ENCODE measurements at places on chromosomes 2 and 18. TPM values are rescaled to one million over a fixed set of nuclear protein-coding genes. Genes with fewer than 3 reads are reported as not detected.

Gene EN1
- not detected for polyA plus RNA-seq

Gene MBP
- polyA plus RNA-seq = 28.6 TPM

DNA sequence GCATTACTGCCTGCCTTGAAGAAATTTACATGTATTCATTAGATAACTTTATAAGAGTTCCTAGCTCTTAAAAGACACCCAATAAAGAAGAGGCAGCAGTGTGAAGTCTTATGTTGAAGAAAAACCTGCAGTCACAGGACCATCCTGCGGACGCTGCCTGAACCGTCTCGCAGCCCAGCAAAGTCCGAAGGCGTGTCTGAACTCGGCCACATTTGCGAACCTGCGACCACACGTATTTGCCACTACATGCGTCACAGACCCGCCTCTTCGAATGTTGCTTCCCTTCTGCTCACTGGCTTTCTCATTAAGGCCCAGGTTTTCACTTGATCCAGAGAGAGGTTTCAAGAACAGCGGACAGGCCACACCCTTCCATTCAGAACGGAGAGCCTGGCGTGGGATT, 41.2 kb downstream of the CNGA3 start:
- DNase-seq = no peak

DNA sequence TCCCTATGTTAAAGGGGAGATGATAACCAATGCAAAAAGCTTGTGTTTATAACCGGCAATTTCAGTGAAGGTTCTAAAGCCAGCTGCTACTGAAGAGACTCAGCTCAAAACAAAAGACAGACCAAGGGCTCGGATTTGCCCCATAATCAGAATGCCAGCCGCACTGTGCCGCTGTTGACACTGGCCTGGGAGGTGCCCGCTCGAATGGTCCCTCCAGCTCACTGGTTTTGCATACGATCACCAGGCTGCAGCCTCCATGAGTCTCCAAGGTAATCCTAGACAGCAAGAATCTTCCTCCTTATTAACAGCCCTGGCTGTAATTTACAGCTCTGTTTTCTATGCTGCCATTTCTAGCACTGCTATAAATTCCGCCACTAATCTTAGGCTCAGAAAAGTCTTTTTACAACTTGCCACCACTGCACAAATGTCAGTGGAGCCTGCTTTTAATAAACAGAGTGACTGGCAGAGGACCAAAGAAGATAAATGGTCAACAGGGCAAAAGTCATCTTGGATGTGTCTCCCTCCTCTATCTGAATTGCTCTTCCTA, 155.7 kb upstream of the SH3BP4 start:
- DNase-seq = no peak

- no peak for DNase-seq
These were observed 26.6 kb upstream of the COLEC12 start for GRCh38 chr18:527146-527545.

Gene DQX1
- 0.46 TPM for polyA plus RNA-seq

Gene IL36G
- polyA plus RNA-seq = not detected

- DNase-seq = peak; percentile 8
These were observed 282.6 kb downstream of the STK39 start for GRCh38 chr2:167964650-167965413.
